ENCODE measurements at places on chromosomes 12 and 14.

DNA sequence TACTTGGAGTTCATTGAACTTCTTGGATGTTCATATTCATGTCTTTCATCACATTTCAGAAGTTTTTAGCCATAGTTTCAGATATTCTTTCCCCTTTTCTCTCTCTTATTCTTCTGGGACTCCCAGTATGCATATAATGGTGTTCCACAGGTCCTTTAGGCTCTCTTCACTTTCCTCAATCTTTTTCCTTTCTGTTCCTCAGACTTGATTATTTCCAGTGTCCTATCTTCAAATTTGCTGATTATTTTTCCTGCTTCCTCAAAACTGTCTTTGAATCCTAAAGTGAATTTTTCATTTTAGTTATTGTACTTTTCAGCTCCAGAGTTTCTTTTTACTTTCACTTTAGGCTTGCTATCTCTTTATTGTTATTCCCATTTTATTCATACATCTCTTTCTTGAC is 8.8 kb upstream of the ZFP36L1 start:
- DNase-seq = no peak

- no peak for DNase-seq
Observed at GRCh38 chr12:62082448-62082847, 177.8 kb upstream of the USP15 start.

DNA sequence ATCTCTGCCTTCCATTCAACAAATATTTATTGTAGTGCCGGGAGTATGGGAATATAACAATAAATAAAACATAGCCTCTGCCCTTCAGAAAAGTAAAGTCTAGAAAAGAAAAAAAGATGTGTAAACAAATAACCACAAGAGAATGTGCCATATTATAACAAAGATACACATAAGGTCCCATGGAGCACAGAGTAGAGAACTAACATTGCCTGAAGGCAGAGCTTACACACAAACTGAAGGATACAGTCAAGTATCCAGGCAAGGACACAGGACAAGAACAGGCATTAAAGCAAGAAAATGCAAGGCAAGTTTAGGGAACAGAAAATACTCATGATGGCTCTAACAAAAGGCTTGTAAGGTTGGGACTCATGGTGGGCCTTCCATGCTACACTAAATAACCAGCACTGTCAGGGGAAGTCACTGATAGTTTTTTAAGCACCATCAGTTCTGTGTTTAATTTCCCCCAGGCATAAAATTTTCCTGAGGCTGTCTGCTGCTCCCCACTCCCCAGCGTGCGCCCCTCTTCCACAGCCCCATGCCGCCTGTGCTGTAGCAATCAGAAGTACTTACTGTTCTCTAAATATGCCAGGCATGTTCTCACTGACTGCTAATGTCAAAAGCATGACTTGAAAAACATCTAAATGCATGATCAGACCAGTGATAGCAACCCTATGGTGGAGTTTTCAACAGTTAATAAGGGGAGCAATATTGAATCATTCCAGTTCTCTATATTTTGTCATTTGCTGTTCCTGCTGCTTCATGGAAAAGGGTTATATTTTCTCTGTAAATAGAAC is 77.8 kb downstream of the ANKS1B start:
- DNase-seq = no peak

- peak; percentile 79 for DNase-seq
Observed at GRCh38 chr12:75177997-75178396, 31.6 kb downstream of the KCNC2 start.

DNA sequence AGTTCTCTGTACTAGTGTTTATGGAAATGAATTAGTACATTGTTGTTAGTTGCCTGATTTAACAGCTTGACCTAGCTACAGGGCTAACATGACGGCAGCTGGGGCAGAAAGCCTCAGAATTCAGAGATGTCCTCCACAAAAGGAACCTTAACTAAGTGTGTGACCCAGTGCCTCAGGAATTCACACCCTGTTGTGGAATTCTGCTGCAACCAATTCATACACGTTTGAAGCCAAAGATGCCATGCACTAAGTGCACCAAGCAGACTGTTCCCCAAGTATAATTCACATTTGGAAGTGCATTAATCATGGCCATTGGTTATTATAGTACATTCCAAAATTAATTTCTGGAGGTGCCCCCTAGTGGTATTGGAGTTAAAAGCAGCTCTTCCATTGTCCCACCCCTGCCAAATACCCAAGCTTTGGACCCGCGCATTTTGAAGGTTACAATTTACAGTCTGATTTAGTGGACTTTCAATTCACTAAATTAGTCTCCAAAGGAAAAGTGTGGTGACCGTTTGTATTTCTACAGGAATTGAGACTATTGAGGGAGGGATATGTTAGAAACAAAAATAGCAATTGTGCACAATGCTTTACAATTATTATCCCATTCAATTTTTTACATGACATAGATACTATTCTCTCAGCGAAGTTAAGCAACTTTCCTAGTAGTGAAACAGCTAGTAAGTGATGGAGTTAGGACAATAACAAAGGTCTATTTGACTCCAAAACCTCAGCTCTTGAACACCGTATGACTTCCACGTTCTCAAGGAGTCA is 85.9 kb downstream of the PAX9 start:
- no peak for DNase-seq

DNA sequence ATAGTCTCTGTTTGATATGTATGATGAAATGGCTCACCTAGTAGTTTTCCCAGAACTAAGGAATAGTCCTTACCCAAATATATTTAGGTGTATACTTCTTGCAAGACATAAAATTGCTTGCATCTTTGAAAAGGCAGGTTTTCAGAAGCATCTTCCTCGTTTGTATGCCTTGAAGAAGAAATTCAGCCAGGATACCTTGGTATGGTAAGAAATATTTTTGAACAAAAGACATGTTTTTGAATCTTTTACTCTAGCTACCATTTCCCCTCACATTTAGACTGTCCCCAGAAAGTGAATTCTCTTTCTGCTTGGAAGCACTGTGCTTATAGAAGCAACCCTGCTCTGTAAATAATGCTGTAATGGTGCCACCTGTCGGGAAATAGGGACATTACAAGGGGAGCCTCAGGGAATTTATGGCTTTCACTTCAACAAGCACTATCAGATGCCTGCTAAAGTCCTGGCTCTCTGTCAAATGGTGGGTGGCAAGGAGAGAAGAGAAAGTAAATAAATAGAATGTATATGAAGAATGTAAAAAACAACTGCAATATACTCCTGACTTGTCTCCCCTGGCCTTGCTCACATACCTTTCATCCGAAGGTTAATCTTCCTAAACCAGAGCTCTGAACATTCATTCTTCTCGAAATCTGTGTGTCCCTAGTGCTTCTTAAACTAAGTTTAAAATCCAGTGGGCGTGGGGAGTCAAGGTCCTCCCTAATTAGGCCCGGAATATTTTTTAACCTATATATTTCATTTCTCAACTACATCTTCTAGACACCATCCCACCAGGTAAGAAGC is 6.1 kb downstream of the CCDC184 start:
- DNase-seq = peak; percentile 34

- no peak for DNase-seq
Observed at GRCh38 chr14:63960926-63961567, 108.2 kb downstream of the SYNE2 start.

GRCh38 chr12:49917788-49918173 is 14.1 kb upstream of the FAIM2 start:
- DNase-seq = no peak

DNA sequence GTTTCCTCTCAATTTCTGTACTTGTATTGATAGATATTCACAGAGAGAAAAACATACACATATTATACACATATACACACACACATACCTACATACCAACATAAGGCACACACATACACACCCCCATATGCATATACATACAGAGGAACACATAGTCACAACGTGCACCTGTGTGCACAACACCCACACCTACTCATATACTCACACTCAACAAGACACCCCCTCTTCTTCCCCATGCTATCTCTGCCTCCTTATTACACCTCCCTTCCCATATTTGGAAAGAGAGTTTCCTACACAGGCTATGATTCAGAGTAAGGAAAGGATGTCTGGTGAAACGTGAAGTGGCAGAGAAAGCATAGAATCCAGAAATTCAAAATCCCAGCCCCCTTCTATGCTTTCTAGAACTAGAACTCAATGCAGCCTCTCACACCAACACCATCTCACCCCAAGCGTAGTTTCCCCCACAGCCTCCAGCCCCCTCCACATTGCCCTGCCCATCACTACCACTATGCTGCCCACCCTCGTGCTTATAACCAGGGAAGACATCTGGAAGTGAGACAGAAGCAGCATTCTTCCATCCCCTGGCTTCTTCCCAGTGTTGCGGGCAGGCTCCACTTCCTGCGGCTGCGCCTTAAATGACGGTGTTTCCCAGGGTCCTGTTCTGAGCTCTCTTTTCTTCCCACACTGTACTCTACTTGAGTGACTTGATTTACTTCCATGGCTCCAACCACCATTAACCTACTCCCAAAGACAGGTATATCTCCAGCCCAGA is 2.4 kb downstream of the RNASE8 start:
- DNase-seq = peak; percentile 26

- DNase-seq = peak; percentile 70
Observed at GRCh38 chr12:97075161-97075933, 168.3 kb downstream of the NEDD1 start.

GRCh38 chr14:101733211-101733610 is 28.3 kb upstream of the PPP2R5C start:
- DNase-seq = no peak

GRCh38 chr12:53498235-53498630 is 1.0 kb downstream of the MAP3K12 start:
- DNase-seq = no peak

DNA sequence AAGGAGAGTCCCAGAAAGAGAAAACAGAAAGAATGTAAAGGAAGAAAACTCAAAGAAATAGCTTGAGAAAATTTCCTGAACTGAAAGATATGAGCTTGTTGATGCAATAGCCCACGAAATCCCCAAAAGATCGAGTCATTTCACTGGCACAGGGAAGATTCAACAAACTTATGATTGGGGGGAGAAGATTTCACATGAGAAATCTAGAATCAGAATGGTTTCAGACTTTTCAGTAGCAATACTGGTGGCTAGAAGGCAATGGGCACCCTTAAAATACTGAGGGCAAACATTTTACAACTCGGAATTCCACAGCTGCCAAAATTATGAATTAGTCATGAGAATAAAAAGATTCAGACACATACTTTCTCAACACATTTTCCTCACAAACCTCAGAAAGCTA is 8.9 kb upstream of the KRT7 start:
- DNase-seq = no peak

GRCh38 chr14:90034835-90035525 is 26.8 kb upstream of the KCNK13 start:
- DNase-seq = no peak

GRCh38 chr14:37824939-37825712 is 229.7 kb downstream of the TTC6 start:
- DNase-seq = no peak

GRCh38 chr12:54337854-54338650 is 13.1 kb downstream of the COPZ1 start:
- DNase-seq = no peak

GRCh38 chr12:93363841-93364297 is 13.9 kb upstream of the NUDT4 start:
- no peak for DNase-seq

- DNase-seq = peak; percentile 91
Observed at GRCh38 chr14:49975276-49975675, 82.4 kb downstream of the ARF6 start.

GRCh38 chr12:42962384-42962783 is 372.8 kb upstream of the PRICKLE1 start:
- DNase-seq = no peak

DNA sequence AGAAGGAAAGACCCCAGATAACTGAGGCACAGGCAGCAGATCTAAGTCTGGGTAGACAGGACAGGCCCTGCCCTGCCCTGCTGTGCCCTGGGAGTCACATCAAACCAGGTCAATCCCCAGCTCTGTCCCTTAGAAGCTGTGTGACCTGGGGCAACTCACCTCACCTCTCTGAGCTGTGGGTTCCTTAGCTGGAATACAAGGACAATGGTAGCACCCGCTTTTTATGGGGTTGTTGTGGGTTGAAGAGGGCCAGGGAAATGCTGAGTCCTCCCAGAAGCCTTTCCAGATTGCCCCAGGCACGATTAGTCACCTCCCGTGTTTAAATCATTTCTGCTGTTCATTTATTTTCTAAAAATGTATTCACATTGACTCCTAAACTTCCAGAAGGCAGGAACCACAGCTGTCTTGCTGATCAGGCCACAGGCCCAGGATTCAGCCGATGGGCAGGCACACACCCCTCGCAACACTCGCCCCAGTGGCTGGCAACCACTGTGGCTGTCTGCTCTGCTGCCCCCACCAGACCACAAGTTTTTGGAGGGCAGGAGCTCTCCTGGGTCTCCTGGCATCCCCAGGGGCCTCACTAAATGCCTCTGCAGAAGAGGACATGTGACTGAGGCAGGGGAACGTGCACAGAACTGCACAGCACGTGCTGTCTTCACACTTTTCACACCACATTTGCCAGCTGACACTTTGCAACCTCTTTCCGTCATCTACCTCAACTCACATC is 3.0 kb downstream of the SELPLG start:
- no peak for DNase-seq

DNA sequence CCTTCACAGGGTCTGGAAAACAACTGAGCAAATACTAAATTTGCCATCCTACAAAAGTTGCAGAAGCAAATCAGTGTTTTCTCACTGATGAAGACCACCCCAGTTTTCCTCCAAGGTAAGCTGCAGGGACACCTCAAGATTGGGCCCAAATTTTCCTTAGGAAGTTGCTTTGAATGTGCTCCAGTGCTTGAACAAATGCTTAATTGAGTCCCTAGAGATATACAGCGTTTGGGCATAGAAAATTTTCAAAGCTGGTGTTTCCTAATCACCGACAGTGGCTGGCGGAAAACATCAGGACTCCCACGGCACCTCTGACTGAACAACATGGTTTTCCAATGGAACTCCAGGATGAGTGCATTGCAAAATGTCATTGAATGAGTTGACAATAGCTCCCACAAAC is 92.5 kb upstream of the HMGA2 start:
- DNase-seq = no peak

DNA sequence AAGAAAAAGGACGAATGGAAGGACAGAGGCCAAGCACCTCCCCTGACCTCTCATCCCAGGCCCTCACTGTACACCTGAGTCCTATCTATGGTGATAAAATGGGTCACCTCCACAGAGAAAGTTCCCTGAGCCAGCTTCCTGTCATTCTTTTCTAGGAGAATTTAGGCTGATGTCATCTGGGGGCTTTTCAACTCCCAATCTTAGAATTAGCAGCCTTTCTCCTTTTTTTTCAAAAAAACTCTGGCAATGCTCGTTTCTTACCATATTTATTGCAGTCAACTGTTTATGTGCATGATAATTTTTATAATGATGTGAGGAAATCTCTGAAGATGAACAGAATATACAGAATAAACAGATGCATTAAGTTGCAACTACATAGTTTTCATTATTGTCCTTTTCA is 177.6 kb downstream of the SNAPC1 start:
- DNase-seq = no peak
